Pulmonary artery endothelial cell (primary cell): ENCODE measurements at places on chromosomes 1 and 21. TPM values are rescaled to one million over a fixed set of nuclear protein-coding genes. Genes with fewer than 3 reads are reported as not detected.

Gene CELA3A
- not detected in 2 replicates for total RNA-seq

Gene C8A
- total RNA-seq = not detected in 2 replicates

Gene S100A7A
- total RNA-seq = not detected in 2 replicates

- no peak for DNase-seq
Measured at GRCh38 chr1:168763031-168763430, 34.0 kb upstream of the DPT start.

- DNase-seq = no peak
Measured at GRCh38 chr1:182391028-182391361, 595 bp downstream of the GLUL start.

GRCh38 chr21:24150753-24151152, 1456.5 kb downstream of the MRPL39 start:
- no peak for DNase-seq

GRCh38 chr21:38112219-38112789, 144.5 kb upstream of the KCNJ15 start:
- no peak for DNase-seq
